Endothelial cell (in vitro differentiated cells): ENCODE measurements at places on chromosomes 2 and 18.

- H3K27ac ChIP-seq = no peak within 1 kb of the TSS
- H3K36me3 ChIP-seq = no peaks in the 10 kb centered on the region
- H3K4me1 ChIP-seq = peaks cover 12% of the 10 kb centered on the region
- DNase-seq = peak; percentile 90
- H3K27me3 ChIP-seq = peaks cover 4% of the 10 kb centered on the region
Observed at GRCh38 chr2:79512442-79513401, at the start of gene CTNNA2. TSS of gene CTNNA2 (plus strand) at chr2:79513051.

GRCh38 chr18:80171054-80171872, 62.2 kb downstream of the ADNP2 start:
- peak; percentile 71 for DNase-seq
- no peak overlapping the region for H3K27ac ChIP-seq
- no peaks in the 10 kb centered on the region for H3K4me1 ChIP-seq
- no peaks in the 10 kb centered on the region for H3K36me3 ChIP-seq
- no peak overlapping the region for H3K4me3 ChIP-seq

DNA sequence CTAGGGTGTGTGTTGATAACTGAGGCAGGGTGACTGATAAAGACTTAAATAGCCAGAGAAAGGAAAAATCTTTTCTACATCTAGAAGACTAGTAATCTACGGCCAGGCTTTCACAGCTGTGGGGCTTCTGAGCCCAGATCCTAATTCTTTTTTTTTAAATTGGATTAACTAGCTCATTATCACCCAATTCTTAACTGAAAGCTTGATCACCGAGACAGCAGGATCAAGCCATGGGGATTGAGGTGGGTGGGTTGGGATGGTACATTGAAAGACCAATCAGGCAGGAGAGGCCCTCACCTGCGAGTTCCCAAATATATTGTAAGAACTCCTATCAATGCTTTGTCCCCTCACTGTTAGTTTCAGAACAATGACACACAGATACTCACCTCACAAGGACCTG, 20.0 kb upstream of the NFE2L2 start:
- DNase-seq = no peak
- no peak overlapping the region for H3K27ac ChIP-seq
- H3K36me3 ChIP-seq = peaks cover 5% of the 10 kb centered on the region
- no peak overlapping the region for H3K4me3 ChIP-seq
- H3K27me3 ChIP-seq = no peaks in the 10 kb centered on the region

DNA sequence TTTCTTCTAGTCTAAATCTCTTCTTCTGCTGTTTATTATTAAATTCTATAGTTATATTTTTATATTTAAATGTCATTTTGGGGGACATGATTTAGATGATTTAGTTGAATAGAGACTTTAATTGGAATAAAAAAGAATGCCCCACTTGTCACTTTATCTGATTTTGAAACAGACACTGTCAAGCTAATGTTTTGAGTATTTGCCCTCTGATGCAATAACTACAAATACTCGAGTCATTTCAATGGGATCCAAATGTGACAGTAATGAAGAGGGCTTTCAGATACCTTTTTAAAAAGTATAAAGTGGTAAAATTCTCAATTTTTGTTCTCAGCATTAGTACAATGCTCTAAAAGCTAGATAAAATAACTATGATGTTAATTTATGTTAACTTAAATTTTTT, 257.3 kb upstream of the SESTD1 start:
- H3K27ac ChIP-seq = no peak overlapping the region
- H3K4me3 ChIP-seq = no peak overlapping the region
- no peaks in the 10 kb centered on the region for H3K36me3 ChIP-seq

DNA sequence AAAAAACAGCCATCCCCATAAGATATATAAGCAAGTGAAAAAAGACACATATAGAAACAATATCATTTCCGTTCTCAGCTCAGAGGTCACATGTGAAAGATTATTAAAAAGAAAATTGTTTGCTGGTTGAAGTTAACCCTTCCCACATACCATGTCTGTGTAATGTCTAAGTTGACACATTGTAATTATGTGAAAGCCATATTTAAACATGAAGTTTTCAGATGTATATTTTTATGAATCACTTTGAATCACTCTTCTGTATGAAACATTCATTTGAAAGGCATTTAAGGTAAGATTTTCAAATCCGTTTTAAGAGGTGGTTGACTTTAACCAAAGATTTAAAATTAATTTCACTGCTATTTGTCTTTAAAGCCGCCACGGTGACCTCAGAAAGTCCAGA, 441.9 kb downstream of the RND3 start:
- DNase-seq = no peak
- H3K27ac ChIP-seq = no peak overlapping the region
- H3K4me1 ChIP-seq = peaks cover 6% of the 10 kb centered on the region
- no peaks in the 10 kb centered on the region for H3K36me3 ChIP-seq
- H3K27me3 ChIP-seq = no peaks in the 10 kb centered on the region

DNA sequence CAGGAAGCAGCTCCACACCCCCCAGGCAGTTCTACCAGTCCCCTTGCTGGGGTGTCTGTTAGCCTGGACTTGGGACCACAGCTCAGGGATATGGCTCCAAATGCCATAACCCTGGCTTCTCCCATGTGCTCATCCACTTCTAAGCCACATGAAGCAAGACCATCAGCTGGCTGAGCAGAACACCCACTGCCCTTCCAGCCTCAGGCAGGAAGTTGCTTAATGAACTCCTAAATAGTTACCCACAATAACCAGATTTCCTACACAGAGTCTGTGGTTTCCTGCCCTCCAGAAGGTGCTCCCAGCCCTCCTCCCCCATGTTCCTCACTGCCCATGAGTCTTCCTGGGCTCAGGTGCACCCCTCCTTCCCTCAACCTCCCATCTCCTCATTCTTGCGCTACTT, 98.3 kb upstream of the EPC2 start:
- H3K36me3 ChIP-seq = no peaks in the 10 kb centered on the region
- DNase-seq = no peak
- H3K4me1 ChIP-seq = peaks cover 6% of the 10 kb centered on the region
- H3K4me3 ChIP-seq = no peak overlapping the region

- no peak overlapping the region for H3K27ac ChIP-seq
- H3K36me3 ChIP-seq = no peaks in the 10 kb centered on the region
- no peak for DNase-seq
- H3K4me1 ChIP-seq = no peaks in the 10 kb centered on the region
- H3K27me3 ChIP-seq = no peaks in the 10 kb centered on the region
Observed at GRCh38 chr2:7552825-7553570, 635.8 kb downstream of the RNF144A start.

GRCh38 chr2:33419581-33420200, 56.8 kb upstream of the RASGRP3 start:
- DNase-seq = no peak
- peaks cover 9% of the 10 kb centered on the region for H3K27me3 ChIP-seq
- no peak overlapping the region for H3K4me3 ChIP-seq
- H3K36me3 ChIP-seq = no peaks in the 10 kb centered on the region

DNA sequence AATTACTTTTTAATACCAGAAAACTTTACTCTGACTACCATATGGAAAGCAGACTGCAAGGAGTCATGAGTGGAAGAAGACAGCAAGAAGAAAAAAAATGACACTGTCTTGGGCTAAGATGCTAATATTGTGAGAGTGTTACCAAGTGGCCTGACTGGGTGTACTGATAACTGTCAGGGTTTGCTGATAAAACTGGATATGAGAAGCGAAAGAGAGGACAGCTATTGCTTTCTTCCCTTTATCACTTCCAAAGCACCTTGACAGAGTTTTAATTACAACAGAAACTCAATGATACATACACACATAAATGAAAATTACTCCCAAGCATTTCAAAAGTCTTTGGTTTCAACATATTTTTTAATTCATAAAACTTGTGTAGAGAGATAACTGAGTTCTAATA, 368.5 kb downstream of the ZEB2 start:
- H3K4me3 ChIP-seq = no peak overlapping the region
- no peak for DNase-seq
- no peak overlapping the region for H3K27ac ChIP-seq
- no peaks in the 10 kb centered on the region for H3K36me3 ChIP-seq
- peaks cover 1% of the 10 kb centered on the region for H3K27me3 ChIP-seq

GRCh38 chr2:43139996-43140621, 86.3 kb downstream of the ZFP36L2 start:
- peaks cover 4% of the 10 kb centered on the region for H3K36me3 ChIP-seq
- DNase-seq = no peak
- peaks cover 9% of the 10 kb centered on the region for H3K27me3 ChIP-seq
- peaks cover 40% of the 10 kb centered on the region for H3K4me1 ChIP-seq
- no peak overlapping the region for H3K4me3 ChIP-seq

DNA sequence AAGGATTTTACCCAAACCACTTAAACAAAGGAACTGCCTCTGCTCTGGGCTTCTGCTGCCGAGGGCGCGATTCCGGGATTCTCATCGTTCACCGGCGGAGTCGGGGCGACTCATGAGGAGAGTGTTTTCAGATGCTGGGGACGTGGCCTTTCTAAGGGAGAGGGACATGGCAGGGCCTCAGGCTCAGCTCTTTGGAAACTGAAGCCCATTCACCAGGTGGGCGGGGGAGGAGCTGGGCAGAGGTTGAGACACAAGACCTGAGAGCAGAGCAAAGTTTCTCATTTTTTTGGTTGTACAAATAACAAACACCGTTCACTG, 29.8 kb downstream of the NFATC1 start:
- H3K27me3 ChIP-seq = peaks cover 6% of the 10 kb centered on the region
- peak overlapping the region; percentile 14 for H3K4me3 ChIP-seq
- peaks cover 23% of the 10 kb centered on the region for H3K36me3 ChIP-seq
- no peak for DNase-seq
- peaks cover 12% of the 10 kb centered on the region for H3K4me1 ChIP-seq
- H3K27ac ChIP-seq = no peak overlapping the region

DNA sequence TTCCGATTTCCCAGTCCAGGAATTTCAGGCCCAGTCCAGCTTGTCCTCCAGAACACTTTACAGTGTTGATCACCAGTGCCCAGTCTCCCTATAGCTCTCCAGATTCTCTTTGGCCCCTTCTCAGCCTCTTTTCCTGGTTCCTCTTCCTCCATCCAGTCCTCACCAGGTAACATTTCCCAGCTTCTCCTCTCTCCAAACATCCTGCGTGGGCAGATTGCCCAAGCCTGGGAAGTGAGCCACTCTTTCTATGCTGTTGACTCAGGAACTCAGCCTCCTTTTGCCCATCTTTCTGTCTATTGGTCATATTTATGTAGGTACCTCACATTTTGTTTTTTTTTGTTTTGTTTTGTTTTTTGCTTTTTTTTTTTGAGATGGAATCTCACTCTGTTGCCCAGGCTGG, 109.4 kb downstream of the LYPD1 start:
- H3K4me3 ChIP-seq = no peak overlapping the region
- no peaks in the 10 kb centered on the region for H3K36me3 ChIP-seq
- H3K4me1 ChIP-seq = no peaks in the 10 kb centered on the region
- no peaks in the 10 kb centered on the region for H3K27me3 ChIP-seq

DNA sequence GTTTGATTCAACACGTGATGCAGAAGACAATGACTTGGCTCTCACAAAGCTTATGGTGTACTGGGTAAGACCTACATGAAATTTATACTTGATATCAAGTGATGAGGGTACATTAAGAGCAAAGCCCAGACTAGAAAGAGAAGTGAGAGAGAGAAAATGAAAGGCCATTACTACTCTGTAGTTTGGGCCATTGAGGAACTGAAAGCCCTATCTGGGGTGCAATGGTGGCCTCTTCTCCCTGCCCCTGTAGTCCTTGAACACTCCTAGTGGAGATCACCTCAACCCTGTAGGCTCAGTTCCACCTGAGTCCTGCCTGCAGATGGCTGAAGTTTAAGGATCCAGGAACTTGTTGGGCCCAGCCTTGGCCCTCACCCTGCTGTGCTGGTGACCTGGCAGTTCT, 569.8 kb upstream of the MEX3C start:
- H3K4me1 ChIP-seq = no peaks in the 10 kb centered on the region
- H3K36me3 ChIP-seq = no peaks in the 10 kb centered on the region
- no peaks in the 10 kb centered on the region for H3K27me3 ChIP-seq
- no peak overlapping the region for H3K4me3 ChIP-seq
- no peak for DNase-seq

DNA sequence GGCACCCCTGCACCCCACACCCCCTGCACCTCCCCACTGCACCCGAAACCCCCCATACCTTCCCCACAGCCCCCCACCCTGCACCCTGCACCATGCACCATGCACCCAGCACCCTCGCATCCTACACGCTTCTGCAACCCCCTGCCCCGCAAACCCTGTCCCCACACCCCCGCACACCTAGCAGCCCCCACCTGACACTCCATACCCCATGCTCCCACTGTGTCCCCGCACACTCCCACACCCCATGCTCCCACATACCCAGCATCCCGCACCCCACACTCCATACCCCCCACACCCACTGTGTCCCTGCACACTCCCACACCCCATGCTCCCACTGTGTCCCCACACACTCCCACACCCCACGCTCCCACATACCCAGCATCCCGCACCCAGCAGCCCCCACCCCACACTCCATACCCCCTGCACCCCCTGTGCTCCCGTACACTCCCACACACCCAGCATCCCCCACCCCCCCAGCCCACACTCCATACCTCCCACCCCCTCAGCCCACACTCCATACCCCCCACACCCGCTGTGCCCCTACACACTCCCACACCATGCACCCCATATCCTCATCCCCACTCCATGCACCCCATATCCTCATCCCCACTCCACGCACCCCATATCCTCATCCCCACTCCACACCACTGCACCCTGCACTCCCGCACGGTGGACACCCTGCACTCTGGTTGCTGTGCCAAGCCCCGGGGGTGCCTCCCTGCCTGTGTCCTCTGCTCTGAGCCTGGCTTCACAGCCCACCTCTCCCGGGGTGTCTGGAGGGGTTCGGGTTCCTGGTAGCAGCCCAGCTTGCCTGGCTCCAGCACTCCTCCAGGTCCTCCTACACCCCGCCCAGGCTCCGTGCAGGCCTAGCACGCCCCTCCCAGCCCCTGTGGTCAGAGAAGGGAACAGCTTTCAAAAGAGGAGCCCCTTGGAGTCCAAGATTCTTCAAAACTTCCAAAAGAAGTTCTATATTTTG, 93.9 kb upstream of the CTDP1 start:
- peaks cover 12% of the 10 kb centered on the region for H3K27me3 ChIP-seq
- DNase-seq = no peak
- peak overlapping the region; percentile 36 for H3K27ac ChIP-seq
- peaks cover 5% of the 10 kb centered on the region for H3K4me1 ChIP-seq
- peak overlapping the region; percentile 60 for H3K4me3 ChIP-seq
- no peaks in the 10 kb centered on the region for H3K36me3 ChIP-seq

DNA sequence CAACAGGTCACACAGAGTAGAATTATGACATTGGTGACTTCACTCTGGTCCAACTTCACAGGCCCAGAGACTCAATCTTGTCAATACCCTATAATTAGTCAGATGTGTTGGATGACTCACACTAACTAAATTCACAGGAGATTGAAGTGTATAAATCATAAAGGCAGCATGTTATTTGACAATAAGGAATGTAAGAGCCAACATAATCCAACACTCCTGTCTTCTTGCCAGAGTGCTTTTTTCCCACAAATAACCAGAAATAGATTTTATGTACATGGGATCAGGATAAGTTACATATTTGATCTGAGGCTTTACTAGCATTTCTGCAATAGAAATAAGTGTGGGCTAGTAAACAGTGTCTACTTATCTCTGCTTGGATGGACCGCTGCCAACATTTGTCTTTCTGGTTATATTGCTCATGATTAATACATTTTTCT, 42.2 kb upstream of the ZSWIM2 start:
- no peaks in the 10 kb centered on the region for H3K27me3 ChIP-seq
- H3K4me3 ChIP-seq = no peak overlapping the region
- H3K27ac ChIP-seq = no peak overlapping the region
- H3K36me3 ChIP-seq = peaks cover 6% of the 10 kb centered on the region
- DNase-seq = no peak
